Prostate gland (tissue), 2 donors: ENCODE measurements at places on chromosomes 2 and 18. TPM values are rescaled to one million over a fixed set of nuclear protein-coding genes. Genes with fewer than 3 reads are reported as not detected.

DNA sequence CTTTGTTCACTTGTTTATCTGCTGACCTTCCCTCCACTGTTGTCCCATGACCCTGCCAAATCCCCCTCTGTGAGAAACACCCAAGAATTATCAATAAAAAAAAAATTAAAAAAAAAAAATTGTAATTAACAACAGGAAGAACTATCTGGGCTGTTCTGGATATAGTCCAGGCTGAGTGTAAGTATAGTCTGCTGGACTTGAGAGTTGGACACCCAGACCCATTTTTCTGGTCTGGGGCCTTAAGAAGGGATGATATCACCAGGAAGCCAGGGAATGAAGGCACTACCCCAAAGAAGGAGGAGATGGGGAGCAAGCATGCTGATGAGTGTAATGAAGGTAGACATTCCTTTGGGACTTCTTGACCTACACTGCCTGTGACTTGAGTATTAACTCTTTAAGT is 72.1 kb upstream of the ZFP36L2 start:
- no peaks in the 10 kb centered on the region for H3K27me3 ChIP-seq
- H3K4me3 ChIP-seq = no peak overlapping the region

Gene RFTN2
- total RNA-seq = 17.5 TPM

Gene PCARE
- total RNA-seq = not detected

DNA sequence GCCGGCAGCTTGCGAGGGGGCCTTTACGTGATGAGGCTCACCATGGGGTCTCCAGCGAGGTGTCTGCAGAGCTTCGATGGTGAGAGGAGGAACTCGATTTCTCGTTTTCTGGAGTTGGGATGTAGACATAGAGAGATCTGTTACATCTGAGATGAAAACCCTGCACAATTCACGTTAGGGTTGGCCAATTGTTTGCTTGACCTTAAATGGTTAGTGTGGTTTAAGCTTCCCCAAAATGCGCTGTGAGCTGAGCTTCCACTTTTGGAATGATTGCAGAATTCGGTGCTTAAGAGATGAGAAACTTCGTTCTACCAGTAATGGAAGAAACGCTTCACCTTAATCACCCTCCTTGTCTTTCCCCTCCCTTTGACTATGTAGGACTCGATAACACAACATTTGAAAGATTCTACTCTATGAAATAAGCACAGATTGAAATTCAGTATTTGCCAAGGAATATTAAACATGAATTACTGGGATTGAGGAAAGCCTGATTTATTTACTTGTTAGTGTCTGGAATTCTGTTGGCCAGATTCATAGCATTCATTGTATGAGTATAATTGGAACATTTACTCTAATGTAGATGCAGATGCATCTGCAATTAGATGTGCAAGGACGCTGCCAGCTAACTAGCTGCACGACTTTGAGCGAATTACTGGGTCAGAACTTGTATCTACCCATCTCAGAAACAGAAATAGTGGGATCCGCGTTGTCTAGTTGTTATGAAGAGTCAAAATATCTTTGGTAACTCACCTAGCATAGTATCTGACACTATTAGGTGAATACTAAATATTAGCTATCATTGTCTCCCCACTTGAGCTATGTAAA is 1.6 kb upstream of the KLF7 start:
- no peak for DNase-seq
- no peaks in the 10 kb centered on the region for H3K27me3 ChIP-seq
- no peaks in the 10 kb centered on the region for H3K36me3 ChIP-seq
- H3K27ac ChIP-seq = peak overlapping the region; percentile 100
- peak overlapping the region; percentile 85 for H3K4me3 ChIP-seq

DNA sequence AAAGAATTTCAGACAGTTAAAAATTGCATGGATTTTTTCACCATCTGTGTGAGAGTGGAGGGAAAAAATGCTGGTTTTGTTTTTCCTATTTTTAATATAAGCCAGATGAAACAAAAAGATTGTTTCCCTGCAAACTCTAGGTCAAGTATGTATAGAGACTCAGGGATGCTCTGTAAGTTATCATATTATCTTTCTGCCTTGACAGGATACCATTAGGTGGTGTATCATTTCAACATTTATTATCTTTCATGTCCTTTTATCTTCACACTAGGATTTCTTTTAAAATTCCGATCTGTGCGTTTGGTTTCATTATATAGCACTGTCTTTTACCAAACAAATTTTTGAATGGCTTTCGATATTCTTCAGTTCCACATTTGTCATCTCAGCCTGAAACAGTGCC is 225.3 kb downstream of the EN1 start:
- DNase-seq = no peak
- H3K27me3 ChIP-seq = no peaks in the 10 kb centered on the region
- H3K36me3 ChIP-seq = no peaks in the 10 kb centered on the region

DNA sequence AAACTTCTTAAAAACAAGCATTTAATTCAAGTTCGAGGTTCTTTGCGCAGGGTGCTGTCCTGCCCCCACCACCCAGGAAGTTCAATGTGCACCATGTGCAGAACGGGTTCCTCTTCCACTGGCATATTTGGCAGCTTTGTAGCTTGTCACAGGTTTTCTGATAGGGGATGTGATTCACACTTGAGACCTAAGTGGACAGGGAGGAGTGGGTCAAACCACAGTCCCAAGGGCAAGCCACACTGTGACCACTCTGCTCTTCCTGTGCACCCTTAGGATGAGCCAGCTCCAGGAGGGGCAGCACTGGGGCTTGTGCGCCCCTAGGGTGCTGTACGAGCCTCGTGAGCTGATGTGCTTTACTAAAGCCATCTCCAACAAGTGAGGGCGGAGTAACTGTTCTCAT is 82.5 kb downstream of the TGFA start:
- no peak overlapping the region for H3K4me3 ChIP-seq
- DNase-seq = no peak
- no peaks in the 10 kb centered on the region for H3K4me1 ChIP-seq
- H3K27me3 ChIP-seq = no peaks in the 10 kb centered on the region
- no peak overlapping the region for H3K27ac ChIP-seq
- no peaks in the 10 kb centered on the region for H3K36me3 ChIP-seq

- H3K27ac ChIP-seq = peak overlapping the region; percentile 28
- no peak for DNase-seq
- H3K27me3 ChIP-seq = peaks cover under 1% of the 10 kb centered on the region
- H3K4me3 ChIP-seq = no peak overlapping the region
- no peaks in the 10 kb centered on the region for H3K4me1 ChIP-seq
- no peaks in the 10 kb centered on the region for H3K36me3 ChIP-seq
Measured at GRCh38 chr2:238854246-238854645, 6.4 kb downstream of the TWIST2 start.

GRCh38 chr2:57758686-57759085 is 287.9 kb upstream of the VRK2 start:
- no peak overlapping the region for H3K4me3 ChIP-seq
- H3K4me1 ChIP-seq = peaks cover 9% of the 10 kb centered on the region
- no peak for DNase-seq
- H3K27me3 ChIP-seq = no peaks in the 10 kb centered on the region
- H3K27ac ChIP-seq = no peak overlapping the region

Gene IL37
- not detected for total RNA-seq
